ENCODE measurements at places on chromosomes 7 and 10.

DNA sequence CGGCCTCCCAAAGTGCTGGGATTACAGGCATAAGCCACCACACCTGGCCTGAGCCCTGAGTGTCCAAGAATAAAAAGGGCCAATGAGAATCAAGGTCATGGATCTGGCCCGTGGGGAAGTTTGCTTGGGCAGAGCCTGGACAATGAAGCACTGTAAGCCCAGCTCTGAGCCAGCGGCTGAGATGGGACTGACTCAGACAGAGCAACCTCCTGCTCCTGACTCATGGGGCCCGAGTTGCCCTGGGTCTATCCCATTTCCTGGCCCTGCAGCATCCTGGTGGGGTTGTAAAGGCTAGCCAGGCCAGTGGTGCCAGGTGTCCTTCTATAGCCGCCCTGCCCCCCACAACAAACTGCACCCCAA is 5.2 kb upstream of the MYH16 start:
- DNase-seq, result no peak

GRCh38 chr7:95602421-95602820 is 6.1 kb upstream of the PDK4 start:
- DNase-seq, result no peak

- DNase-seq, result no peak
Measured at GRCh38 chr10:79277579-79278269, 69.5 kb upstream of the PPIF start.

DNA sequence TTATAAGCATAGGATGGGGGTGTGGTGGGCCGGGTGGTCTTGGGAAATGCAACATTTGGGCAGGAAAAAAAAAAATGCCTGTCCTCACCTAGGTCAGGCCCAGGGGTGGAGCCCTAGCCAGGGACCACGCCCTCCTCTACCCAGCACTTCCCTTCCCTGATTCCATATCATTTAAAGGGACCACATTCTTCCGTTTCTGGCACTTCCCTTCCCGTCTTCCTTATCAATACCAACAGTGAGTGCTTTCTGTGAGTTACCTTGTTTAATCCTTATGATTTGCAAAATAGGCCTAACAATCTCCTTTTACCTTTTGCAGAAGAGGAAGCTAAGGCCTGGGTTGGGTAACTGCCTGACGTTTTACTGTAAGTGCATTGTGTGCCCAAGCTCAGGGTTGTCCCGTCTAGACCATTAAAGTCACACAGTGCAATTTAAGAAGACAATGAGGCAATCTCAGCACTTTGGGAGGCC is 16.7 kb upstream of the C10orf95 start:
- DNase-seq, result no peak

DNA sequence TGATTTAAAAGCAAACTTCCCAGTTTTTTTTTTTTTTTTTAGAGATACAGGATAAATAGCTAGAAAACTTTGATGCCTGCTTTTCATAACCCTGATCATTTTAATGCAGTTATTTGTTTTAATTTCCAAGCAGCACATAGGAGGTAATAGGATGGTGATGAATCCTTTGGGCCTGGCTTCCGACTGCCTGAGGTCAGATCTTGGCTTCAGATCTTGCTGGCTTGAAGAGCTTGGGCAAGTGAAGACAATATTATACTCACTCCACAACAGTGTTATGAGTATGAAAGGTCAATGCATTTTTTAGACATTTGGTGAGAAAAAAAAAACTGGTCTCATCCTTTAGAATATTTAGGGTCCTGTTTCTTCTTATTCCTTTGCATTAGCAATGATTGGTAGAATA is 124.8 kb upstream of the PRKCQ start:
- DNase-seq, result no peak

- no peak for DNase-seq
Measured at GRCh38 chr10:86321568-86321967, 45.0 kb downstream of the GRID1 start.

DNA sequence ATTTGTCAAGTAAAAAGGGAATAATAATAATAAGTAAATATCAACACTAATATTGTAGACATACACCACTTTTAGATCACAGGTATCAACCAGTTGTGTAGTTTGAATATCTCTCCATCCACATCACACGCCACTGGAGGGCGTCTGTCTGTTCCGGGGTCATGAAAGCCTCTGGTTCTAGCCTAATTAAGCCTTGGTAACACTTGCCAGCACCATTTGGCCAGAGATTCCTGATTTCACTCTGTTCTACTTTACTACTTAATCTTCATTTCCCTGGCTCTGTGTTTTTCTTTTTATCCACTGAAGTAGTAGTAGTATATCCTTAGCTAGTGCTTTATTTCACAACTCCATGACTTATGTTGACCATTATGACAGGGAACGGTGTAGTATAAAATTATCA is 285.6 kb upstream of the POM121L12 start:
- DNase-seq, result no peak

- DNase-seq, result no peak
Measured at GRCh38 chr7:111750878-111751277, 188.6 kb upstream of the IMMP2L start.

GRCh38 chr7:155338632-155339320 is 41.1 kb downstream of the INSIG1 start:
- peak; percentile 87 for DNase-seq

GRCh38 chr7:148238761-148239325 is 351.7 kb upstream of the C7orf33 start:
- DNase-seq, result no peak

DNA sequence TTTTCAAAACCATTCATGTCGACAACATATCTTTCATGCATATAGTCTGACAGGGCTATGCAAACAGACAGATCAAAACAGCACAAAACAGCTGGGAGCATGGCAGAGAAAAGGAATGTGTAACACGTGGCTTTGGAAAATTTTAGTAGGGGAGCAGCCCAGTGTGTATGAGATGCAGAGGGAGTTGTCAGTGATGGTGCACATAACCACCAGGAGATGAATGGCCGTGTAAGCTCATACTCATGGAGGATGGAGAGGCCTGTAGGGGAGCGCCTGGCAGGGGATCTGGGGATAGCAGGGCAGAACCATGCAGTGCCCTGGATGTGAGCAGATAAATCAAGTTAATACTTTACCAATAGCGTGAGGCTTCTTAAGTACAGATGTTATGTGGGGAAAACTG is 45.7 kb downstream of the RHOBTB1 start:
- no peak for DNase-seq

- DNase-seq, result no peak
Measured at GRCh38 chr7:103934508-103934907, 55.0 kb downstream of the RELN start.

DNA sequence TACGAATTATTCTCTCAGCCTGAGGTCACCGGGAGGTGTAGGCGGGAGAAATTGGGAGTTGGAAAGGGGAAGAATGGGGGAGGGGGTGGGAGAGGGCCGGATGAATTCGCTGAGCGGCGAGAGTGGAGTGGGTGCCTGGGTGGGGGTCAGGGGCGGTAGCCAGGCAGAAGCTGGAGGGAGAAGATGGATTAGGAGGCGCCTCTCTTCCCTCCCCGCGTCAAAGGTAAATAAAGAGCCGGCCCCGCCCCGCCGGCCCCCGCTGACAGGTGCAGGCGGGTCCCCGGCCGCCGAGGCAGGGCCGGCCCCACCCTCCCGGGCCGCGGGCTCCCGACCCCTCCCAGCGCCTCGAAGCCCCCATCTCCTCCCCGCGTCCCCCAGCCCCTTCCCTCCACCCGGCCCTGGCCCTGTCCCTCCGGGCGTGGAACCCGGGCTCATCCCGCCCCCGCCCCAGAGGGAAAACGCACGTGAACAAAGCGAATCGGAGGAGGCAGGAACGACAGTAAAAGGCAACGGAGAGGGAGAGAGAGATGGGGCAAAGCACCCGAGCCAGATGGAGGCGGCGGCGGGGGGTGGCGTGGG is 872 bp downstream of the FAM131B start:
- no peak for DNase-seq

DNA sequence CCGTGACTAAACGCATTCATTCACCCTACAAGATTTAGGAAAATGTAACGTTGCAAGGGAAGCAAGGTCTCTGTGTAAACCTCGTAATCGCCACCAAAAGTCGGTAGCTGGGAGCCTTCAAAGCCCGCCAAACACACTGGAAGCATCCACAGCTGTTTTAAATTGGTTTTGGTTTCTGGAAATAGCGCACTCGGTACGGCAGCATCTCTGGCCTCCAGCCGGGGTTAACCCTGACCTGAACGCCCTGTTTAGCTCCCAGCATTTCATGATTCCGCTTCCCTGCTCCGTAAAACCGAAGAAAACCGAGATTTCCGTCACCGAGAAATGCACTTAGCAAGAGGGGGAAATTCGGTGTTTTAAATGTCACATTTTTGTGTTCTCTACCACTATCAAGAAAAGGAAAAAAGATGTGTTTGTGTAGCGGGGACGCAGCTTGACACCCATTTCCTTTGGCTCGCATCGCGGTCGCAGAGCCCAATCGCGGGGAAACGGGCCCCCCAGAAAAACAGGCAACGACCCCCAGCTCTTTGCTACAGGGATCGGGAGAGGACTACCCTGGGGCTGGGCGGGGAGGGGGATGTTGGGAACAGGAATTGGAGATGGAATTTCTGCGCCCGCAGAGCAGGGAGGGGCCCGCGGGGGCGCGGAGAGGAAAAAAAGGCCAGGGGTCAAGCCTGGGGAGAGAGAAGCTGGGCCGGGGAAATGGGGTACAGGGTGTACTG is 646 bp downstream of the SGCE start:
- no peak for DNase-seq

- DNase-seq, result no peak
Measured at GRCh38 chr7:158236400-158236799, 351.2 kb downstream of the PTPRN2 start.

DNA sequence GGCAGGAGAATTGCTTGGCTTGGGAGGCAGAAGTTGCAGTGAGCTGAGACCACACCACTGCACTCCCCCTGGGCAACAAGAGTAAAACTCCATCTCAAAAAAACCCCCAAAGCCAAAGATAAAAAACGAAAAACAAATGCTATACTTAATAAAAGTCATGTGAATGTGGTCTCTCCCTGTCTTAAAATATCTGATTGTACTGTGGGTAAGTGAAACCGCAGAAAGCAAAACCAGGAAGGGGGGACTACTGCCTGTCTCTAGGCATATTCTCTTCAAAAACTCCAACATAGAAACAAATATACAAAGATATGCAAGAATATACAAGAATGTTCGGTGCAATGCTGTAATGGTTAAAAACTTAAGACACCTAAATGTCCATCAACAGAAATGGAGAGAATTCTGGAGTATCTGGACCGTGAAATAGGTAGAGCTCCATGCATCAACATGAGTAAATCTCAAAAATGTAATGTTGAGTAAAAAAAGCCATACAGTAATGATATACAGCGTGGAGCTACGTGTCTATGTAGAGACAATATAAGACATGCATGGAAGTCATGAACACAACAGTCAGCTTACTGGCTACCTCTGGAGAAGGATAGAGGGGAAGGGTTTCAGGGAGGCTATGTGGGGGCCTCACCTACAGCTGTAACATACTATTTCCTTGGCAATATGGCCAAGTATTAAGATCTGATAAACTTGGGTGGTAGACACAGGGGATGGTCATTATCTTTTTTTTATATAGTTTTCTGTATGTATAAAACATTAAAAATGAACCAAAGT is 2.1 kb downstream of the ZNF394 start:
- no peak for DNase-seq

DNA sequence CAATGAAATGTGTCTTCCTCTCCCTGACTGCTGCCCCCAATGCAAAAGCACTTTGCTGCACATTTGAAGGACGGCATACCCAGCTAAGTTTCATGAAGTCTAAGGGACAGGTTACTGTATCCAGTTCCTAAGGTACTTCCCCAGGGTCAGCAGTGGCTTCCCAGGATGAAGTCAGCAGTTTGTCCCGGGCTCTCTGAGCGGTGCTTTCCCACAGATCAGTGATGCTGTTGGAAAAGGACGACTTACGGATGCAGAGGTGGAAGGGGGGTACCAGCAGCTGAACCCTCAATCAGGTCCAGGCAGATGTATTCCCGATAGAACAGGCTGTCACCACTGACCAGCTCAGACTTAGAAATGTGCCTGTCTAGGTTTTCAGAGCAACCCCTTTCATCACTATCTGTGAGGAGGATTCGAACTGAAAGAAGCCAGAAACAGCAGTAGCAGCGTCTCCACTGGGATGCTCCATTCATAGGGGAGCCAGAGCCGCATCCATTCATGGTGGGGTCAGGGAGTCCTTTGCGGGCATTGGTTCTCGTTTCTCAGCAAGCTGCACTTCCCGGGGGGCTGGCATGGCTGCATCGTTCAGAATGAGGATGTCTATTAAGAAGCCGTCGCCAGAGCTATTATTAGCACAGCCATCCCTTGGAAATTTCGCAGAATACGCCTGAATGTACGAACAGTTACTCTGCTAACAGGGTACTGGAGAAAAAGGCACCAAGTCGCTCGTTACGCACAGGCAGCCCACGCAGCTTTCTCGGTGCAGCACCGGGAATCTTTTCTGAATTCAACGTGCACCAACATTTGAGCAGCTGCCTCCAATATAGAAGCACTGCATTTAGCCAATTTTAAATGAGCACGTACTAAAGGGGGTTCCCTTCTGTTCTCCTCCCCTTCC is 303.7 kb downstream of the PRPF18 start:
- no peak for DNase-seq

DNA sequence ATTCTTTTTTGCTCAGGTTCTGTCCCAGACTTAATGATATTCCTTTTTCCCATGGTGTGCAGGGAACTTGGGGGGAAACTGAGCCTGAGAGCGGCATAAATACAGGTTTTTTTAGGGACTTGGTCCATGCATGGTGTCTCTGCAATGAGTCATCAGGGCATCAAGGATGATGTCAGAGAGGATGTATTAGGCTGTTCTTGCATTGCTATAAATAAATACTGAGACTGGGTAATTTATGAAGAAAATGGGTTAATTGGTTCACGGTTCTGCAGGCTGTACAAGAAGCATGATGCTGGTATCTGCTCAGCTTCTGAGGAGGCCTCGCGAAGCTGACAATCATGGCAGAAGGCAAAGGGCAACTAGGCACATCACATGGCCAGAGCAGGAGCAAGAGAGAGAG is 185.4 kb downstream of the RAB11FIP2 start:
- no peak for DNase-seq

DNA sequence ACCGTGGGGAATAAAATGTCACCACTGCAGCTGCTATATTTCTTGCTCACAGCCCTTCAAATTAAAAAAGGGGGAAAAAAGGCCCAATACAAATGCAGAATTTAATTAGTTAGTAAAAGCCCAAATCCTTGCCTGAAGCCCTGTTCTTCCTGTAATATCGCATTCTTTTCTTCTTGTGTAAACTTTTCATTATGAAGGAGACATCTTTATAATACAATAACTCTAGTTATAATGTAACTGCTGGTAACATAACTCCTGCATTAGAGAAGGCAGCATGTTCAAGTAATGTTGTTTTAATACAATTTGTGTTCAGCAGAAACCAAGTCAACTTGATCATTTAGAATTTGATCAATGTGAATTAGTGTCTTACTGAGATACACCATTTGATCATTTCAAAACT is 250.9 kb downstream of the CHCHD3 start:
- no peak for DNase-seq

DNA sequence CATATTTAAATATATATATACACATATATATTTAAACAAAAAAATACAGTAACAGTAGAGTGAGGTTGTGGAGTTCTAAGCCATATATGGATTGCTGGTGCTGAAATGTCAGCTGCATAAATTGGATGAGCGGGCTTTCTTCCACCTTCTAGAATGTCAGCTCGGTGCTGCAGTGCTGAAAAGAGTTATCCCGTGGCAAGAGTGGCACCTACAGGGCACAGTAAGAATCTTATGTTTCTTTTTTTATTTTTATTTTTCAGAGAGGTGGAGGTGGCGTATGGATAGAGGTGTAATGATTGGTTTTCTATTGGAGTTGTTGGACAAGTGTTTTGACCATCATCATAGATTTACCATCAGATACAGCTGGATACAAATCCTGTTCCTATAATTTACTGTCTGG is 86.2 kb upstream of the DYNC1I1 start:
- peak; percentile 18 for DNase-seq

- DNase-seq, result no peak
Measured at GRCh38 chr10:68784476-68784875, 42.9 kb upstream of the STOX1 start.
